ENCODE measurements at places on chromosomes 13 and 19.
A peak's percentile ranks its signal among the peaks of the same experiment; 100 is the strongest.

GRCh38 chr13:45695198-45695730, 6.9 kb upstream of the CBY2 start:
- DNase-seq = no peak

DNA sequence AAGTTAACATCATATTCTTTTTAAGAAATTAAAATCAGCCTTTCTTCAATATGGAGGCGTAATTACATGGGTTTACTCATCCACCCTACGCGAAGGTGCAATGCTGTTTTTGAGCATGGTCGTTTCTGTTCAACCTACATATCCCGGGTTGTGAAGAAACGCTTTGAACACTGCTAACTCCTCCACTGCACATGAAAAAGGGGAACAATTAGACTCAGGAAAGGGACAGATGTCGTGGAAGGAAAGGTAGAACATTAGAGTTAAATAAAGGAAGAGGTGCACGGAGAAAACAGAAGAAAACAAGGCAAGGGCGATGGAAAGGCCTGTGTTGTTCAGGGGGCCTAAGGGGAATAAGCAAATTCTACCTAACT, 4.1 kb downstream of the ZIC5 start:
- DNase-seq = no peak

DNA sequence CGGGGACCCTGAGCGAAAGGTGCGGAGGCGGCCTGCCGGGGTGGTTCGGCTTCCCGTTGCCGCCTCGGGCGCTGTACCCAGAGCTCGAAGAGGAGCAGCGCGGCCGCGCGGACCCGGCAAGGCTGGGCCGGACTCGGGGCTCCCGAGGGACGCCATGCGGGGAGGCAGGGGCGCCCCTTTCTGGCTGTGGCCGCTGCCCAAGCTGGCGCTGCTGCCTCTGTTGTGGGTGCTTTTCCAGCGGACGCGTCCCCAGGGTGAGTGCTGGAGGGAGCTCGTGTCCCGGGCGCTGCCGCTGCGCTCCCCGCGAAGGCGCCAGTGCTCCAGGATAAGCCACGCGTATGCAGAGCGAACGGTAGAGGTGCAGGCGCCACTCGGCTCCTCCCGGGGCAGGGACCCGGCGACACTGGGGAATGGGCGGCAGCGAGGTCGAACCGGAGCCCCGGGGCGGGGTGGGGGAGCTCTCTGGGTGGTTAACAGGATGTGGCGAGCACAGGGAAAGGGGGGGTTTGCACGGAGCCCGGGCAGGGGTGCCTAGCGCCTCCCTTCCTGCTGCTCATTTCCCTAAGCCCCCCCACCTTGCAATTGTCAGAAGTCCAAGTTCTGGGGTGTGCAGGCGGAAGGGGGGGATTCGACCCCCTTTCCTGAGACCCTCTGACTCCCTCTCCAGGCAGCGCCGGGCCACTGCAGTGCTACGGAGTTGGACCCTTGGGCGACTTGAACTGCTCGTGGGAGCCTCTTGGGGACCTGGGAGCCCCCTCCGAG, at the start of gene IL27RA:
Gene IL27RA (plus strand): TSS at position 44 of the 762 bp plus-strand sequence. CDS start 111 bp downstream, at position 155.
- peak; percentile 6 for DNase-seq

GRCh38 chr19:31974941-31975340, 370.5 kb upstream of the ZNF507 start:
- no peak for DNase-seq

DNA sequence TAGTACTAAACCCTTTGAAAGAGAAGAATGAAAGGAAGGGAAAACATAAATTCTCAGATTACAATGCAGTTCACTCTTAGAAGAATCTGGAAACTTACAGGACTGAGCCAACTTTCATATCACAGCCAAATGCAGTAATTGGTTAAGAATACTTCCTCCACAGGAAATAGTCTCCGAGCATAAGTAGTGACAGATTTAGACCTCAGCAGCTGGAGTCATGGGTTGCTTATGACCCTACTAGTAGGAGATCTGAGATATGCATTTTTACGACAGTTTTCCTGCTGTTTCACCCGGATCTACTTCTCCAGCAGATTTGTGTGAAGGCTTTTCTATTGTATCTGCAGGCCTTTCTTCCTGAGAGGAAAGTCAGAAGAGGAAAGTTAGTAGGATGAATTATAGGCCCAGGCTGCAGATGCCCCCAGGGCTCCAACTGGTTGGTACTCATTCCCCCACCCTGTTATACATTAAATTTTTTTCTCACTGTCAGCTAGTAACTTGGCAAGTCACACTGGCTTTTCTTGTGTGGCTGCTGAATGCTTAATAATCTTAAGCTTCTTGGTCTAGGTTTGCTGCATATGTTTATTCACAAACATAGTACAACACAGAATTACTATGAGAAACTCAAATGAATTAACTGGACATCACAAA, 1241.5 kb upstream of the MIR17HG start:
- no peak for DNase-seq

GRCh38 chr19:50242581-50242980, 39.2 kb downstream of the MYH14 start:
- DNase-seq = no peak

DNA sequence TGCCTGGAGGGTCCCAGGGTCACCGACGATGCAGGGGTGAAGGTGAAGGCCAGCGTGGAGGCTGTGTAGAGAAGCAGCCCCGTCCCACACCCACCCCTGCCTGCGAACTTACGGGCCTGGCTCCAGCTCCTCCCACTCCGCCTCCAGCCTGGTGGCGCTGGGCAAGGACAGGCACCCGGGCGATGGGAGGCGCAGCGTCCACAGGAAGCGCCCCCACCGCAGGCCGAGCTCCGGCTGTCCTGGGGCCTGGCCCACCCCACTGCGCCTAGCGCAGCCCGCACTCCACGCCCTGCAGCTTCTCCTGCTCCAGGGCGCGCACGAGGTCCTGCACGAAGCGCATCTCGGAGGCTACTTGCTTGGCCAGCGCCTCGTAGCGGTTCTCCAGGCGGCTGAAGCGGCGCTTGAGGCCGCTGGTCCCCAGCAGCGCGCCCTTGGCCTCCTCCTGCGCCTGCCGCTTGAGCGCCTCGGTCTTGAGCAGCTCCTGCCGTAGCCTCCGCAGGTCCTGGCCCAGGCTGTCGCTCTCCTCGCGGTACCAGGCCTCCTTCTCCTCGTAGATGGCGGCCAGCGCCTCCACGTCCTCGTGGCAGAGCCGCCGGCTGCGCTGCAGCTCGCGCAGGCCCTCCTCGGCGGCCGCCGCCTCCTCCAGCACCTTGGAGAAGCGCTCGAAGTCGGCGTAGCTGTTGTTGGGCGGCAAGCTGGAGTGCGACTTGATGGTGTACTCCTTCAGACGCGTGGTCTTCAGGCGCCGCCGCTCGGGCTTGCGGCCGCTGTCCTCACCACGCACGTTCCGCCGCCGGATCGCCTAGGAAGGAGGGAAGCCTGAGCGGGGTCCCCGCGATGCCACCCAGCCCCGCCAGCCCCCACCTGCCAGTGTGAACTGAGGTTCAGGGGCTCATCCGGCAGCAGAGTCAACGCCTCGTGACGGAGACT, 11.8 kb downstream of the DAPK3 start:
- no peak for DNase-seq

DNA sequence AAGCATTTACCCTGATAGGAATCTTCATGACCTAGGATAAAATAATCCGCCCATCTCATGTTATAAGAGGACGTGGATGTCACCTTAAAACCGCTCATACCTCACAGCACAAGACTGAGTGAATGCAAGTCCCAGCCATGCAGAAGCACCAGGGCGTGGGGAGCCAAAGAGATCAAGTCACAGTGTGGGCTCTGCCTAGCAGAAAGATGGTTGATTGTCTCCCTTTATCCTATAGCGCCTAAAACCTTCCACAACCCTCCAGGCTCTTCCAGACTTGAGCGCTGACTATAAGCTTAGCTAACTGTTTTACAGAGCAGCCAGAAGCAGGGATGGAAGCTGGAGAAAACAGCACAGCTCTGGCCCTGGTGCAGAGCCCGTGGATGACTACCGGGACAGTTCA, 6.8 kb upstream of the ANKRD10 start:
- no peak for DNase-seq

- no peak for DNase-seq
Observed at GRCh38 chr19:44455100-44455499, 6.8 kb upstream of the ZNF229 start.

DNA sequence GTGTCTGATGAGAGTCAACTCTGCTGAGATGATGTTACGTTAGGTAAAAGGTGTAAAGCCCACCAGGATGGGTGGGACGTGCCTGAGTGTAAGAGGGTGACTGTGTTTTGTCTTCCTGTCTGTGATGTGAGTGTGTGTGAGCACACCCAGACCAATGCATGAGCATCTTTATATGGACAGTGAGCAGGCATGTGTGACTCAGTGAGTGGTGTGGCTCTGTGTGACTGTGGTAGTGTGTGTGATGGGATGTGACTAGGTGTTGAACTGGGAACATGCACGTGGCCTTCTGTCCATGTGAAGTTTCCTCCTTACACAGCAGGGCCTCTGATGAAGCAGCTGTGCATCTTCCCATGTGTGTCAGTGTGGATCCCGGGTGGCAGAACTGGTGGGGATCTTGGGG, 17.8 kb upstream of the LGALS16 start:
- DNase-seq = no peak

- no peak for DNase-seq
Observed at GRCh38 chr19:14840206-14840605, 5.2 kb upstream of the OR7A5 start.

DNA sequence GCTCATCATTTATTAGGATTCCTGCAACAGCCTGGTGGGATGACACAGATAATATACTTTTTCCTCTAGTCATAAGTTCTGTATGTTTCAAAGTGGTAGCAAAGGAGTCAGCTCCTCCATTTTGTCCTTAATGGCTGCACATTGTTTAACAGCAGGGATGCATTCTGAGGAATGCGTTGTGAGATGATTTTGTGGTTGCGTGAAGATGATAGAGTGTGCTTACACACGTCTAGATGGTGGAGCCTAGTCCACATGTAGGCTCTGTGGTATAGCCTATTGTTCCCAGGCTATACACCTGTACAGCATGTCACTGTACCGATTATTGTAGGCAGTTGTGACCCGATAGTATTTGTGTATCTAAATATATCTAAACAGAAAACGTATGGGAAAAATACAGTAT, 4.6 kb downstream of the SMARCA4 start:
- no peak for DNase-seq

DNA sequence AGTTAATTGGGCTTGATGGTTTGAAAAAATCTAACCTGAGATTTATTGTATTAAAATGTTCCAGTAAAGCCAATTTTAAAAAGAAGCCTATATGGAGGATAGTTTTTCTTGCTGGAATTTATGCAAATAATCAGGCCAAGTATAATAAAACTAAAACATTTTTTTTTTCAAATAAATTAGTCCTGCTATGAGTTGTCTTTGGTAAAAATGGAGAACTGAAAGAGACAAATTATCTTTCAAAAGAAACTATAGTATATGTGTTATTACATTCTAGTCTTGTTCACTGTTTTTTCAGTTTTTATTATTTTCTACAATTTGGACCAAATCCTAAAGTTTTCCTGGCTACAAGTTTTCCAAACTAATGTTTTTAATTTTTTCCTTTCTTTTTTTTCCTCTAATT, 468.9 kb downstream of the UQCRFS1 start:
- no peak for DNase-seq

GRCh38 chr19:11626252-11626651, 29.0 kb downstream of the ZNF627 start:
- DNase-seq = no peak

- no peak for DNase-seq
Observed at GRCh38 chr13:90454002-90454636, 893.4 kb upstream of the MIR17HG start.

DNA sequence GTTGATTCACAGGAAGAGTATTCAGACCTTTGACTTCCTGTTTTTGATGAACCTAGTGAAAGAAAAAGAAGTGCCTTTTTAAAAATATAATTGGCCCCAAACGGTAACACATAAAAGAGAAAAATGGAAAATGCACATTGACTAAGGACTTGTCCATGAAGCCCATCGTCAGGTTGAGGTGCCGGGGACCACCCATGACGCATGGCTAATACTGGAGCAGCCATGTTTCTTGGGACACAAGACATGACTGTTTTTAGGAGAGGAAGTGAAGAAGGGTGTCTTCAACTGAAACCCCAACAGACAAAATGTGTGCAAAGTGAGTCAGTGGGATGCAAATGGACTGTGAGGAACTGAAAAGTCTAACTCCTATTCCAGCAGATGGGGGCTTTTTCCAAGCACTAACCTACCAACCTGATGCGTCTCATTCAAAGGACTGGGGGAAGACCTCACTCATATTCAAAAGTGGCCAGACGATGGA, 459.4 kb downstream of the FOXO1 start:
- no peak for DNase-seq

DNA sequence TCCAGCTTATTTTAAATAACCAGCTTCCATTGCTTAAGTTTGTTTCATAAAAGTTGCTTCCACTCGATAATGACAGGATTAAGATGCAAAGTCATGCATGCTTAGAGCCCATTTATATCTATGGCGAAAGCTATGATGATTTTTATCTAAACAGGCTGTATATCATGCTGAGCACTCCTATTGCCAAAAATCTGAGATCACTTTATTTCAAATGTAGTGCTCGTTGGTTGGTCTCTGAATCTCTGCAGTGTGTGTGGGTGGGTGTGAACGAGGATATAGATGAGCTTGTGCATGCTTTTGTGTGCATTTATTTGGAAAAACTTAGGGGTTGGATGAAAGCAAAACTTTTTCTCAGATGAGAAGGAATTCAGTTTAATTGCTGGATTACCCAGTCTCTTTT, 27.0 kb upstream of the ARGLU1 start:
- no peak for DNase-seq

GRCh38 chr13:109840201-109840892, 54.0 kb upstream of the IRS2 start:
- no peak for DNase-seq

Data from fibroblast of the conjunctiva (primary cell).